Activated CD4-positive, CD25-positive, alpha-beta regulatory T cell treated with anti-CD3 and anti-CD28 coated beads, Interleukin-2, amount 50 U/mL, for 72 hours (primary cell): ENCODE measurements at places on chromosomes 4 and X.

DNA sequence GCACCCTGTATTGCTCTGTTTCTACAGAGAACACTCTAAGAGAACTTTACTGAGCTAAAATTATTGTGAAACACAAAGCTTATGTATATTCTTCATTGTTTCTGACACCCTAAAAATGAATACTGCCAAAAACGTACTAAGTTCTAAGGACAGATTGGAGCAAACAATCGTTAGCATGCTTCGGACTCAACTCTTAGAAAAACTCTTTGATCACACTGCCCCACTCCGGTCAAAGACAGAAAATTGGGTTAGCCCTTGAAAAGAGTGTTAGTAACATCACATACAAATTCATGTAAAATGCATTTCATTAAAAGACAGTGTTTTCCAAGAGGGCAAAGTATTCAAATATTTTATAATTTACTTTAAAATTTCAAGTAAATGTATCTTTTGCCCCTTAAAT lies 177.4 kb downstream of the DCHS2 start:
- DNase-seq = no peak

GRCh38 chr4:87978681-87979080 lies 3.2 kb downstream of the SPP1 start:
- DNase-seq = no peak

DNA sequence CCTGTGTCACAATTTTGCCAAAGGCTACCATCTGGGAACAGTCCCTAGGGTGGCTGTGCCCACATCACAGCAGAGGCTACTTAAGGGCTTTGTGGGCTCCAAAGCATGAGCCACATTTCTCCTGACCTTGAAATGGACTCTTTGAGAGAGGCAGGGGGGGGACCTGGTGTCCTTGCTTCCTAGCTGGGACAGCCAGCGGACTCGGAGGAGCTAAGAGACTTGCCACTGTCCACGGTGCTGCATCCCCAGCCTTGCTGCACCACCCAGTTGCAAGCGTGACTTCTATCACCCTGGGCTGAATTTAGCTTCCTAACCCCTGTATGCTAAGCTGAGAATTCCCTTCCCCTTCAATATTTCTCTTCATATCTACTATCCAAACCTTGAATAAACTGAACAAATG lies 99.0 kb downstream of the PHKA2 start:
- DNase-seq = no peak

DNA sequence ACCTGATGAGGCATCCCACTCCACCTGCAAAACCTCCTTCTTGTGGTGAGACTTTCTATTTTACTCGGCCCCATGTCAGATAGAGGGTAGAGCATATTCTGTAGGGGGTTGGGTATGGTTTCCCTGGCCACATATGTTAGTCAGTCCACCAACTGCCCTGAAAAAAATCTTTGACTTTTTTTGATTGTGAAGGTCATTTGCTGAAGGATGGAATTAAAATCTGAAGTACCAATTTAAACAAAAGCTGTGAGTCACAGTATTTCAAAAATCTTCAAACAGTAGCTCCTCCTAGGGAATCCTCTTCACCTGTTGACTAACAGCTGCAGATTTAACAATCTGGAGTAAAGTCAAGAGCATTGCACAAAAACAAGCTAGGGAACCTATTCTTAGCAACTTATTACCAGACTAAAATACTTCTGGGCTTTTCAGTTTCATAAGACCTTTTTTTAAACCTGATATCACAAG lies 8.0 kb upstream of the CCDC110 start:
- DNase-seq = no peak

DNA sequence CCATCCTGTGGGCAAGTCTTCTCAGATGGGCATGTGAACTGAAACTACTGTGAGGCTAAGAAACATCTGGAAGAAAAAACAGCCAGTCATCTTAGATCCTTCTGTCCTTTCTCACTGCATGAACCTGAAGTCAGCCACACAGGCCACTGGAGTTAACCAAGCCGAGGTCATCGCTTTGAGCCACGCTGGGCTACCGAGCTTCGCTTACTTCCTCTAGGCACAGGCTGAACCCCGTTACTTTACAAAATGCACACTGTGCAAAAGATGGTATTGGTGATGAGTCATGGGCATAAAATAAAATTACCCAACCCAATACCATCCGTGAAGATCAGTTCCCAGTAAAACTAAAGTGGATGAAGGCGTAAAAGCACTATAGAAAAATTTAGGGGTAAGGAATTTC lies 86.2 kb downstream of the MTMR1 start:
- no peak for DNase-seq

DNA sequence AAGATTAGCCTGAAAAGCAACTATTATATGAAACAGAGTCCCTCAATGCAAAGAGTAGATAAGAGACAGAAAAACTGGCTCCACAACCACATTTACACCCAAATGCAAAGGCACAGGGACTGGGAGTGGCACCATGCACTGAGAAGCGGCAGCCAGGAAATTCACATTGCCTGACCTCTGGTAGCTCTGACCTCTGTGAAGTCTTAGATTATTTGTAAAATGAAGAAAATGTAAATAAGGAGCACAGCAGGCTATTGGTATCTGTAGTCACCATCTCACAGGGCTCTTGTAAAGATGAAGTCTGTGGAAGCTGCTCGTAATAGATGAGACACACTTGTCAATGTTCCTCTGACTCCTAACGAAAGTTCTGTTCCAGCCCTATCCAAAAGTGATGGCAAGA lies 69.7 kb downstream of the FAT1 start:
- no peak for DNase-seq

- no peak for DNase-seq
Measured at GRCh38 chr4:13540446-13541175, 3.7 kb downstream of the NKX3-2 start.

- DNase-seq = no peak
Measured at GRCh38 chrX:11789809-11790208, 31.8 kb downstream of the MSL3 start.

DNA sequence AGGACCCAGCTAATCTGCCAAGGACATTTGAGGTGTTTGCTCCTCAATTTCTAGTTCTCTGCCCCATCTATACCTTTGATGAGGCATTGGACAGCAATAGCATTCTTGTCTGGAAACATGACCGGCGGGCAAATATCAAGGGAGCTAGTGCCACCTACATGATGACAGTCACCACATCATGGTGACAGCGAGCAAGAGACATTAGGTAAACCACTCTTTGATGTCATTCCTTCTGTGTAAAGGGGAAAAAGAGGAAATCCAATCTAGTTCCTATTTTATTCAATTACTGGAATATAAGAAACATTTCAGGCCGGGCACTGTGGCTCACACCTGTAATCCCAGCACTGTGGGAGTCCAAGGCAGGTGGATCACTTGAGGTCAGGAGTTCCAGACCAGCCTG lies 20.7 kb upstream of the IL13RA1 start:
- DNase-seq = no peak

- DNase-seq = no peak
Measured at GRCh38 chr4:84846985-84847384, 119.5 kb downstream of the WDFY3 start.

DNA sequence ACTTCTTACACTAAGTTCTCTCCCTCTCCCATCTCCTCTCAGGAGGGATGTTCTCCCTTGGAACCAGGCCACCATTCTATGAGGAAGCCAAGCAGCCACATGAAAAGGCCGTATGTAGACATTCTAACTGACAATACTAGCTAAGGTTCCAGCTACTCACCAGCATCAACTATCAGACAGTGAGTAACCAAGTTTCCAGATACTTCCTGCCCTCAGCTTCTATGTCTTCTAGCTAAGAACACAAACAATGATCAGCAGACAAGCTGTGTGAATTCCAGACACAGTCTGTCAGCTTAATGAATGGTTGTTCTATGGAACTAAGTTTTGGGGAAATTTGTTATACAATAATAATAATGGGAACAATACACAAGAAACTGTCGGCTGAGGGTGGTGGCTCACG lies 50.8 kb downstream of the SMIM14 start:
- DNase-seq = no peak

DNA sequence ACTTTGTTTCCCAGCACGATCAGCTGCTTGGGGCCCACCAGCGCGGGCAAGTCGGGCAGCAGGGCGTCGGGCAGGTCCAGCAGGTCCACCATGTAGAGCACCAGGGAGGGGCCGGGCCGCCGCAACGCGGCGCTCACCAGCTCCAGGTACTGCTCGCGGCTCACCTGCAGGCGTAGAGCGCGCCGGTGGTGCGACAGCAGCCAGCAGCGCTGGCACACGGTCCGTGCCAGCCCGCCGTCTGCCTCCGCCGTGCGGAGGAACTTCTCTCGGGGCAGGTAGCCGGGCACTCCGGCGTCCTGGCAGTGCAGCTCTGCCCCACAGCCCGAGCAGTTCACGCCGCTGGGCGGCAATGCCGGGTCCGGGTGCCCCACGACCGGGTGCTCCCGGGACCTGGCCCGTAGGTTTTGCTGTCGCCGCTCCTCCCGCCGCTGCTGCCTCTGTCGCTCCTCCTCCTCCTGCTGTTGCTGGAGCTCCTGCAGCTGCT lies 527 bp downstream of the NOA1 start:
- DNase-seq = peak; percentile 63

- no peak for DNase-seq
Measured at GRCh38 chr4:72531768-72532290, 37.2 kb downstream of the ADAMTS3 start.

GRCh38 chr4:3729188-3729881 lies 36.9 kb upstream of the ADRA2C start:
- DNase-seq = no peak

DNA sequence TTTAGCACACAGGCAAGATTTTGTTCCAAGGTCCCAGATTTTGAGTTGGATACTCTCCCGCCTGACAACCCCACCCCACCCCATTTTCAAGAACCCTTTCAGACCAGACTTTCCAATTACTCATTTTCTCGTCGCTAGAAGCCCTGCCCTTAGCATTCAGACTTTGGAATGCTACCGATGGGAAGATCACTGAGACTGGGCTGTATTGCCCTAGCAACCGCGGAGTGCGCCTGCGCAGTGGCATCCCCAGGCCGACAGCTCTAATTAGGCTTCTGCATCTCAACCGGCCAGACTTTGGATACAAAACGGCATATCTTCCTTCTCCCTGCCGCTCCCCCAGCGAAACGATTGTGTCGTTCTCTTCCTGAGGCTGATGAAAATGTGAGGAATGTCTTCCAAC lies 3.4 kb downstream of the MAGEE2 start:
- DNase-seq = no peak

DNA sequence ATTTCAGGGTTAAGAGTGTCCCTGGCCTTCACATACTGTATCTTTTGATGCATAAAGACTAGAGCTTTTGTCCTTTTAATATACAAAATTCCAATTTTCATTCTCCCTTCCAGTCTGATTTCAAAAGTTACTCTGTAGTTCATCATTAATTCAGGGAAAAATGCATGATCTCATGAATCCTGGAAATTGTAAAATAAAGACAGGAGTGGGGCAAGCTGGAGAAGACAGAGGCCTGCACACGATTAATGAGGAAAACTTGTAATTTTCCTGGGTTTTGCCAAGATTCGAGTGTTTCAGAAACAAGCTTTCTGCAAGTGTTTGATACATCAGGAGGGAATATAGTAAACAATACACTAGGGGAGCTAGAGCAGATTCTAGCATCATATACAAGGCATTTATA lies 947.9 kb downstream of the FAT4 start:
- no peak for DNase-seq

GRCh38 chrX:34058005-34058404 lies 74.1 kb downstream of the FAM47A start:
- DNase-seq = no peak

DNA sequence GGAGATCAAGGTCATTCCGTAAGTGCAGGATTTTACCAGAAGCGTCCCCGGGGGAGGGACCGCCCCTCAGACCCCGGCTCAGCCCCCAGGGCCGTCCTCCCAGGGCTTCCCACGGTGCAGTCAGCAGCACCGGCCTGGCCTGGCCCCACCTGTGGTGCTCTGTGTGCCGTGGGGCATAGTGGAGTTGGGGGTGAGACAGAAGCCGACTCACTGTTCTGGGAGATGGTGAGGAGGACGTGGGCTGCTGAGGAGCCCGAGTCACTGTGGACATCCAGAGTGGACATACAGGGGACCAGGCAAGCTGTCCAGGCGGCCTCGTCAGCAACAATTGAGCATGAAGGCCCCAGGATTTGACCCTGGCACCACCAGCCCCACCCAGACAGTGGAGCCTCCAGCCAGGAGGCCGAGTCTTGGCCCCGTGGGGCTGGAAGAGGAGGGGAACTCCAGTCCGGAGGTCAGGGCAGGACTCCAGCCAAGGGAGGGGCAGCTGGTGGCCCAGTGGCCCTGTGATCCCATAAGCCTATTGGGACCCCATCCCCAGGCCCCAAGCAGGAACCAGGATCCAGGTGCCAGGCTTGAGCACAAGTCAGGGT lies 19.1 kb downstream of the ATP5ME start:
- no peak for DNase-seq

- DNase-seq = no peak
Measured at GRCh38 chrX:132676102-132676501, 187.3 kb upstream of the MBNL3 start.

- no peak for DNase-seq
Measured at GRCh38 chr4:130576218-130576617, 1480.3 kb downstream of the C4orf33 start.

DNA sequence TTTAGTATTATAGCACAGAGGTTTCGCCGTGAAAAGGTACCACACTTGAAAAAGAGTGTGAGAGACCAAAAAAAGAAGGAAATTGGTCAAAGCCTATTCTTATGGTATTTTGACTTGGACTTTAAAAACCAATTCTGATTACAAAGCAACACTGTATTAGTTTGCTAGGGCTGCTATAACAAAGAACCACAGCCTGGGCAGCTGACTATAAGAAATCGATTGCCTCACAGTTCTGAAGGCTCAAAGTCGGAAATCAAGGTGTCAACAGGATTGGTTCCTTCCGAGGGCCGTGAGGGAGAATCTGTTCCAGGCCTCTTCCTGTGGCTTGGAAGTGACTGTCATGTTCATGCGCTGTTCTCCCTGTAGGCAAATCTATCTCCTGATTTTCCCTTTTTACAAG lies 17.9 kb downstream of the DAPP1 start:
- DNase-seq = no peak

- no peak for DNase-seq
Measured at GRCh38 chr4:184727430-184727829, 6.5 kb downstream of the CENPU start.

DNA sequence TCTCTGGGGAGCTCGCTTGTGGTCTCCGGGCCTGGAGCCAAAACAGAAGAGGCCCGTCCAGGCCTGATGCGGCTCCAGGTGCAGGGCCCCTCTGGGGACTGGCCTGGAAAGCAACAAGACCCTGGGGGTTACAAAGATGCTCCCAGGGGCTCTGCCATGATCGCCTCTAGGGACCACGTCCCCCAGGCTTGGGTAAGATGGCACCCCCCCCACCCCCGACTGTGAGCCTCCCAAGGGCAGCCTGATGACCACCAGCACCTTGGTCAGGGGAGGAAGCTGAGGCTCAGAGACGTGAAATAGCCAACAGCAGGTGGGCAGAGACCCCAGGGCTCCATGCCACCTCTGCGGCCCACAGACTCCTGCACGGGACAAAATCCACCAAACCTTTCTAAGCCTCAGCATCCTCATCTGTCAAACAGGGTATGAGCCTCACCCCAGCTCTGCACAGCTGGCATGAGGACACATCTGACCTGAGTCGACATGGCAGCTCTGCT lies 25.4 kb downstream of the C4orf50 start:
- no peak for DNase-seq
